ENCODE measurements at places on chromosomes 2 and 18. TPM values are rescaled to one million over a fixed set of nuclear protein-coding genes. Genes with fewer than 3 reads are reported as not detected.

DNA sequence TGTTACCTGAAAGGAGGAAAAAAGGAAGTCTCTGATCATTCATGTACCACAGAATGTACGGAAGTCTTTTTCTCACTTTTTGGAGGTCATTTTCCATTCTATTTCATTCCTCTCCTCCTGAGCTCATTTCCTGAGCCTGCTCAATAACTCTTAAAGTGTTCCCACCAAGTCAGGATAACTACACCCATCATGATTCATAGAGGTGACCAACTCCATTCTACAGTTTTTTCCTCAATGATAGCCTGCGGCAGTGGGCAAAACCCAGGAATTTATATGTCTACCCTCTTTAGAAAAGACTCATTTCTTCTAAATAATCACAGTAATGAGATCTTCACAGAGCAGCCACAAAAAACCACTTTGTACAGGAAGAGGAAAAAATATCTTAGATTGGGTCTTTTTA, 372.5 kb downstream of the RBM43 start:
- no peak for DNase-seq
- H3K27ac ChIP-seq = no peak overlapping the region
- no peaks in the 10 kb centered on the region for H3K36me3 ChIP-seq
- H3K27me3 ChIP-seq = no peaks in the 10 kb centered on the region

- no peaks in the 10 kb centered on the region for H3K27me3 ChIP-seq
- no peak overlapping the region for H3K4me3 ChIP-seq
- no peaks in the 10 kb centered on the region for H3K36me3 ChIP-seq
Measured at GRCh38 chr18:51135364-51135763, 62.1 kb downstream of the MEX3C start.

DNA sequence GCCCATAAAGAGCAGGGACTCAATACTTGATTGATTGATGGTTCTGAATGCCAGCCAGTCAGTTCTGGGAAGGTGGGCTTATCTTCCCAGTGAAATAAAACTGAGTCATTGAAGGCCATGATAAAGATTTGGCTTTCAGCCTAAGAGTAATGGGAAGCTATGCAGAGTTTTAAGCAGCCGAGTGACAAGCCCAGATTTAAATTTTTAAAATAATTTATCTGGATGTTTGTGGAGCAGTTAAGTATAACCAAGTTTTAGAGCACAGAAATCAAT, 122.8 kb downstream of the RAPGEF4 start:
- DNase-seq = no peak
- no peak overlapping the region for H3K4me3 ChIP-seq
- no peak overlapping the region for H3K27ac ChIP-seq
- H3K4me1 ChIP-seq = peaks cover 3% of the 10 kb centered on the region
- no peaks in the 10 kb centered on the region for H3K27me3 ChIP-seq
- no peaks in the 10 kb centered on the region for H3K36me3 ChIP-seq

- H3K4me1 ChIP-seq = no peaks in the 10 kb centered on the region
- H3K36me3 ChIP-seq = no peaks in the 10 kb centered on the region
- H3K4me3 ChIP-seq = no peak overlapping the region
Measured at GRCh38 chr2:142140434-142140845, 9.6 kb upstream of the LRP1B start.

- peaks cover 5% of the 10 kb centered on the region for H3K36me3 ChIP-seq
- H3K4me1 ChIP-seq = peaks cover 10% of the 10 kb centered on the region
- H3K4me3 ChIP-seq = no peak overlapping the region
- no peak overlapping the region for H3K27ac ChIP-seq
Measured at GRCh38 chr2:74046441-74046840, 61.7 kb downstream of the TET3 start.

DNA sequence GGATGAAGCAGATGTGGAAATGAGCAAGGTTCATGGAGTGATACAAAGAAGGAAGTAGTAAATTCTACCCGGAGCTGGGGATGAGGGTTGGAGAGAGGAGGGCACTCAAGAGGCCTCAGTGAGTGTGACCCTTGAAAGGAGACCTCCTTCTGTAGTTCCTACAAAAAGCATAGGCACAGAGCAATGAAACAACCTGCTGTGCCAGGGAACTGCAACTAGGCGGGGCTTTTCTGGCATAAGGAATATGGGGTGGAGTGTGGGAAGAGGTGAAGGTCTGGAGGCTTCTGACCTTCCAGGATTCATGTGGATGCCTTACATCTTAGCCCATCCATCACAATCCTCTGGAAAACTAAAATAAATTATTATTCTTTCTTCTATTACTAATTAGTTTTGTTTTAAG, 25.5 kb upstream of the PGAP1 start:
- DNase-seq = no peak
- no peaks in the 10 kb centered on the region for H3K27me3 ChIP-seq
- H3K27ac ChIP-seq = no peak overlapping the region
- H3K4me1 ChIP-seq = no peaks in the 10 kb centered on the region

DNA sequence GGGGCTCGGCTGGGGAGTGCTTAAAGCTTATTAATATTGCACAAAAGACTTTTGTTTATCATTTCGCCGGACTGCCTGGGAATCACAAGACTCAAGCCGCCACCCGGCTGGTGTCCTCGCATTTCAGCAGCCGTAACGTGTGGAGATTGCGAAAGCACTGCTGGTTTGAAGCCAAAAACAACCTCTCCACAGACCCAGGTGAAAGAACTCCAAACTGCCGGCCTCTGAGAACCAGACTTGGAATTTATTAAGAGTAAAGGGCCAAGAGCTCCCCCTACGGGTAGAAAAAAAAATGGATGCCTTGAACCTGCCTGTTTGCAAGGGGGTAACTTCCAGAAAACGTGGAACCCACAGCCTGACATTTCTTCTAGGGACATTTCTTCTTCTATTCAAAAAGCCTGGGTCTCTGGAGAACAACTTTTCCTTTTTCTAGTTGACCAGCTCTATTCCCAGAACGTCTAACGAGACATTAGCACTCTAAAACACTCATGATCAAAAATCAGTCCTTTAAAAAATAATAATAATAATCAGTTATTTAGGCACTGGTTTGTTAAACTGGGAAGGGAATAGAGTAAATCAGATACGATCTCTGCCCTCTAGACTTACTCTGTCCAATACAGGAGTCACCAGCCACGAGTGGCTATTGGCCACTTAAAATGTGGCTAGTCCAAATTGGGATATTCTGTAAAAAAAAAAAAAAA, 216.3 kb downstream of the C1D start:
- DNase-seq = peak; percentile 97
- peak overlapping the region; percentile 24 for H3K27ac ChIP-seq
- H3K4me3 ChIP-seq = no peak overlapping the region
- H3K27me3 ChIP-seq = no peaks in the 10 kb centered on the region
- peaks cover 11% of the 10 kb centered on the region for H3K4me1 ChIP-seq

FAM124B gene
- 21.4 TPM for total RNA-seq

PRSS56 gene
- total RNA-seq = not detected

SCN7A gene
- 178 TPM for total RNA-seq

CHRNG gene
- not detected for total RNA-seq
